ENCODE measurements at places on chromosomes 4 and X.
A peak's percentile ranks its signal among the peaks of the same experiment; 100 is the strongest.

GRCh38 chr4:38818441-38818976 lies 13.9 kb upstream of the TLR1 start:
- no peak for DNase-seq

- DNase-seq: no peak
These were observed 41.9 kb upstream of the PARM1 start for GRCh38 chr4:74891037-74891436.

DNA sequence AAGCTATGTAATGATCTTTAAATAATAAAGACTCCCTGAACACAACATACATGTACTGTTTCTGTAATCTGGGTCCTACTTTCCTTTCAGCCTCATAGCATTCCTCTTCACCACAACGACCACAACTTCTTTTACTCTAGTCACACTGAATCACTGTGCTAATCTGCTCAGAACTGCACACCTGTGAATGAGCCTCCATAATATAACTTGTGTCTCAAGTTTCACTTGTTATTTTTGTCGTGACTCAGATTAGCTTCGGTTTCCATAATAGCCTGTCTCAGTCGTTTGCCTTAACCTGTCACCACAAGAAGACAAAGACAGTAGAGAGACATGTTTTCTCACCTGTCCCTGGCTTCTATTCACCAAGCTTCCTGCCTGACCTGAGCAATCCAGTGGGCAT lies 61.8 kb downstream of the MAGED1 start:
- no peak for DNase-seq

GRCh38 chr4:137677863-137678262 lies 145.6 kb upstream of the PCDH18 start:
- DNase-seq: no peak

DNA sequence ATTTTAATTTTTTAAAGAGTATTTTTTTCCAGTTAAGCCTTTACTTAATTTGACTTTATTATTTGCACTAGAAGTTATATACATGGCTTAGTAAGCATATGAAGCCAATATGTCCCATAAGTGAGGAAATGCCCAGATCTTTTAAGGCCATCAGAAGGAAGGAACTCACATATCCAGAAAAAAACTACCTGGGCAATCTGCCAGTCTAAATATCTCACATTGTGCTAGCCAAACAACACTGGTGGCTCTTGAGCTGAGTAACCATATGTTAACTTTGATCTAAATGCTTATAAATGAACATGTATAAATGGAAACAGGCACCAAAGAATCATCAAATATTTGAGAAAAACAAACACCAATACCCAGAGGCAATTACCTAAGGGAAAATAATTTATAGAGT lies 138.6 kb upstream of the APOOL start:
- DNase-seq: no peak

DNA sequence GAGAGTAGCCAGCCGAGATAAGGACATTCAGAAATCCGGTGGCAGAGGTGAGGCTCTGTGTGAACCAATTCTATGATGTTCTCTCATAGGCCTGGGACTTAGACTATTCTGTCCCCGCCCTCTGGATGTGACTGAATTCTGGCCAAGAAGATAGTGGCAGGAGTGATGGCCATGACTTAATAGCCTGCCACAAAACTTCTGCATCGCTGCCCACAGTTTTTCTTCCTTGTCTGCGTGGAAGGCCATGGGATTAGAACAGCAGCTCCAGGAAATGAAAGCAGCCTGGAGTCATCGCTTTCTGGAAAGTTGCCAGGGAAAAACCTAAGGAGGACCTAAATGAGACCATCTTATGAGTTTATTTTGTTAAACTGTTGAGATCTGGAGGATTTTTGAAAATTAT lies 134.7 kb downstream of the F11 start:
- DNase-seq: no peak

DNA sequence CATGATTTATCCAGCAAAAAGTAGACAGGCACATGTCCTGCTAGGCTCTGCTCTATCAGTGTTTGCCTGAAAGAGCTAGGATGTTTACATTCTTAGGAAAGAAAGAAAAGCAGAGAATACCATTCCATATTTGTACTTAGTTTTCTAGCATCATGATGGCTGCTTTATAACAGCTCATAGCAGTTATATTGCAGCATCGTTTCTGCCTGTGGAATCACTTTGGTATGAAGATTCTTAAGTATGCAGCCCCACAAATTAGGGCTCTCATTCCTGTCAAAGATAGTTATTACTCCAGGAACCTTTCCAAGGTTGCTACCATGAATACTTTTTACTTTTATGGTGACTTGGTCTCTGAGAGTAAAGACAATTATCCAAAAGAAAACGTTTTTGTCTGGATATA lies 119.0 kb upstream of the MYOZ2 start:
- no peak for DNase-seq

- no peak for DNase-seq
These were observed 2.1 kb downstream of the NAF1 start for GRCh38 chr4:163164591-163164990.

DNA sequence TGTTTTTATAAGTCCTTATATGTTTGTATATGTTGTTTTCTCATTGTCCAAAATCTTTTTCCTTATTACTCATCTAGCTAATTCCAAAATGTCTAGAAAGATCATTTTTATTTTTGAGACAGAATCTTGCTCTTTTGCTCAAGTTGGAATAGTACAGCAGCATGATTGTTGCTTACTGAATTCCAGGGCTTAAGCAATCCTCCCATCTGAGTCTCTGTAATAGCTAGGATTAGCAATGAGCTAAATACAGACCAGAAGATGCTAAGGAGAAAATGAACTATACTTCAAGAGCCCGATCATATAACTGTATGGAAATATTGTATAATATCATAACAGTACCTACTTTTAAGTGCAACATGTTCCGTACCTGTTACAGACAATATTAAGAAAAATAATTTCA lies 1027.0 kb downstream of the STIM2 start:
- DNase-seq: no peak

GRCh38 chr4:174307694-174308093 lies 24.0 kb downstream of the CEP44 start:
- DNase-seq: no peak

DNA sequence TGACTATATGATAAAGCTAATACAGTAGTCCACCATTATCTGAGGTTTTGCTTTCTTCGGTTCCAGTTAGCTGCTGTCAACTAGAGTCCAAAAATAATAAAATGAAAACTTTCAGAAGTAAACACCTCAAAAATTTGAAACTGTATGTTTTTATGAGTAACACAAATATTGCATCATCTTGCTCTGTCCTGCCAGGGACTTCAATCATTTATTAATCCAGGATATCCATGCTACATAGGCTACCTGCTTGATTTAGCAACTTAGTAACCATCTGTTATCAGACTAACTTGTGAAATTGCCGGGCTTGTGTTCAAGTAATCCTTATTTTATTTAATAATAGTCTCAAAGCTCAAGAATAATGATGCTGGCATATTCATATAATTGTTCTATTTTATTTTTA lies 1537.8 kb upstream of the PABPC4L start:
- no peak for DNase-seq

DNA sequence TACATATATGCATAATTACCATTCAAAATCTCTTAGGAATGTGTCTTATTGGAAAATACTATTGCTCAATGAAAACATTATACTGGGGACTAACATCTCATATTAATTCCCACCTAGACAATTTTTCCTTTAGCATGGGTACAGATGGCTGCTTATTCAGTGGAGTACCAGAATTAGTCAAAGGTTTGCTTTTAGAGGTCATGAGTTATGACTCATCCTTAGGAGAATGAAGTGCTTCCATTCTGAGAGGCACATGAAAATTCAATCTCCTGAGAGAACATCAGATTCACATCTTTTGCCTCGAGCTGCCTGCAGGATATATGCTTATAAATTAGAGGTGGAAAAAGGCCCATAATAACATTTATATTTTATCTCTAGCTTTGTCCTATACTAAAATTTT lies 378.0 kb upstream of the DMD start:
- no peak for DNase-seq

- no peak for DNase-seq
These were observed 32.3 kb upstream of the IRF2 start for GRCh38 chr4:184506527-184507121.

DNA sequence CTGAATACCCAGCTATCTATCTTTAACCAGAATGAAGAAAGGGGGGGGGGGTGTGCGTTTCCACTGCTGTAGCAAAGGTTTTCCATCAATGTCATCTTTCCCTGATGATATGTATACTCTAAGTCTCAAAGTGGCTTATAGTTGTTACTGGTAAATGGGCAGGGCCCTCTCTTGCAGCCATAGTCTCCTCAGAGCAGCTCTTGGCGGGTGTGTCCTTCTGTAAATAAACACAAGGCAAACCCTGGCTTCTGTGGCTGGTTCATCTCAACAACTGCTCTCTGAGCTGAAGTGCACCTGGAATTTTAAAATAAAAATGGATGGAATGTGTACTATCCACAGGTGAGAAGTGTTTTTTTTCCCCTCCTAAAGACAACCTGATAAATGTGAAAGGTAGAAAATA lies 57.5 kb upstream of the SCML1 start:
- no peak for DNase-seq

- DNase-seq: no peak
These were observed 9.5 kb upstream of the QRFPR start for GRCh38 chr4:121390335-121390734.

GRCh38 chr4:155428128-155428527 lies 51.4 kb upstream of the MAP9 start:
- DNase-seq: no peak

DNA sequence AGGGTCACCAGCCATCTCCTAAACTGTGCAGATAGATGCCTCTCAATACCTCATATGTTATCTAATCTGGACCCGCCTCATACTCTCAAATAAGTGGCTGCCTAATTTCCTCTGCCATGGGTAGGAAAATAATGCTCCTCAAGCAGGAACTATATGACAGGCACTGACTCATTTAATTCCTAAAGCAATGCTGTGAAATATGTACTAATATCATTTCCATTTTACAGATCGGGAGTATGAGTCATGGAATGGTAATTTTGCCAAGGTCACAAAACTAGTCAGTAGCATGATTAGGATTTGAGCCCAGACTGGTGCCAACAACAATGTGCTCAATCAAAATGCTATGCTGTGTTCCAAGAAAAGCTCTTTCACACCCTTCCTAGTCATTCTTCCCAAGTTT lies 3.0 kb upstream of the NXT2 start:
- no peak for DNase-seq

GRCh38 chrX:46117234-46117633 lies 428.0 kb downstream of the ZNF674 start:
- no peak for DNase-seq

DNA sequence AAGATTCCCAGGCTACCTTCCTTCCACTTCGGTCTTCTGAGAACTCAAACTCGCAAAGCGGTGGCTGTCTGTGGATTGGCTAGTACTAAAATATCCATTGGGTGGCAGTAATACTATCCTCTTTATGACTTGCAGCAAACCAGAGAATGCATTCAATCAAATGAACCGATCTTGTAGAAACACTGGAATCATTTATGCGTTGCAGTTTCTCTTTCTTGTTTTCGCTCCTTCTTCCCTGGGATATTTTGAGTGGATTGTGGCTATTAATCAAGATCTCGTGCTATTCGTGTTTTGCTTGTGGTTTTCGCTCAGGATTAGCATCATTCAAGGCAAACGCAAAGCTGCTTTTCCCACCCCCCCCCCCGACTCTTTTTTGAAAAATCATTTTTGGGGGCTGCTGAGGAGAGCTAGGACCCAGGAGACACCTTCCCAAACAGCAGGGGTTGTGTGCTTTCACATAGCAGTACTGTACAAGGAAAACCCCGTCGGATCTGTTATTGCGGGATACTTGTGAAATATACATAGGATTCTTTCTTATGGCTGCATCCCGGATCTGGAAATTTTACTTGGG lies at the start of gene IL1RAPL1:
IL1RAPL1 (plus strand) TSS at position 466 of the 571 bp plus-strand sequence.
- peak; percentile 25 for DNase-seq

GRCh38 chr4:8105306-8106100 lies 53.1 kb downstream of the ABLIM2 start:
- no peak for DNase-seq

GRCh38 chr4:145019346-145019745 lies 78.7 kb downstream of the ANAPC10 start:
- no peak for DNase-seq

DNA sequence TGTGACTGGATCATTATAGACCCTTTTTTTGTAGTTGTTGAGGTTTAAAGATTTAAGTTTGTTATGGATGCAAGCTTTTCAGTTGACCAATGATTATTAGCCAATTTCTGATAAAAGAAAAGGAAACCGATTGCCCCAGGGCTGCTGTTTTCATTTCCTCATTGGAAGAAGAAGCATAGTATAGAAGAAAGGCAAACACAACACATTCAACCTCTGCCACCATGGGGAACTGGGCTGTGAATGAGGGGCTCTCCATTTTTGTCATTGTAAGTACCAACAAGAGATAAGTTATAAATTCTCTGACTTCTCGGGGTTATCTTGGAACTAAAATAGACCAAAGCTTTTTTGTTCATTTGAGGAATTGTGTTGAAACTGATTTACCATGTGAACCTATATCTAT lies at the start of gene CYBB:
CYBB (plus strand) TSS at position 203 of the 400 bp plus-strand sequence; CDS start at position 222, 19 bp downstream.
- no peak for DNase-seq

DNA sequence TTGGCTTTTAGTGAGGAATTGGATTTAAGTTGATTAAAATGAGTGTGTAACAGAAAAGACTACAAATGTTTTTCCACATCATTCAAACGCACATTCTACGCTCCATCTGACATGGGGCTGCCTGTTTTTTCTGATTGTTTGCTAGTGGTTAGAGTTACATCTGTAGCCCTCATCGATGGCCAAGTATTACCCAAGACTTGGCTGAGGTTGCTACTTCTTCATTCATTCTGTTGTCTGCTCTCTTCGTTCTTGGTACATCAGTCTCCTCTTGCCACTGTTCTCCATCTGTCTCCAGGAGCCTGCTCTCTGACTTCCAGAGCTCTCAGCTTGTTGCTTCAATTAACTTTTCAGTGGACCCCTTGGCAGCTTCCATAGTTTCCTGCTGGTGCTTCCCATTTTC lies 1844.6 kb upstream of the TENM3 start:
- no peak for DNase-seq

GRCh38 chr4:164753873-164754488 lies at the start of gene SMIM31:
Gene SMIM31 (plus strand): TSS chr4:164754131. CDS start chr4:164770444, 16,313 bp downstream.
- no peak for DNase-seq

- DNase-seq: no peak
These were observed 12.3 kb downstream of the SASH3 start for GRCh38 chrX:129791961-129792570.

GRCh38 chr4:183507925-183508696 lies 3.3 kb downstream of the ING2 start:
- no peak for DNase-seq

- DNase-seq: no peak
These were observed 22.5 kb downstream of the C4orf46 start for GRCh38 chr4:158649111-158649680.

DNA sequence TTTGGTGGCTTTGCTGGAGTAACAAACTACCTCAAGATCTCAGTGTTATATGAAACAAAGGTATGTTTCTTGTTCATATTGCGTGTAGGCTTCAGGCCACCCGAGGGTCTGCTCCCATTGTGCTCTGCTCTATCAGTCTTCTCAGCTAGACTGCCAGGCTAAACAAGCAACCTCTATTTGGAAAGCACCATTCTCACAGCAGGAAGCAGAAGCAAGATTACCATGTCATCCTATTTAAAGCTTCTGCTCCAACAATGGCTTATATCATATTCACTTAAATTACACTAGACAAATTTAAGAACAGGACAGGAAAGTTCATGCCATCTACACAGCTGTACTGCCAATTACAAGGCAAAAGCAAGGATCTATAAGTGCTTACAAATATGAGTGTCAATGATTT lies 385.8 kb downstream of the PPARGC1A start:
- DNase-seq: no peak

All from head of caudate nucleus (tissue), 42 donors.